ENCODE measurements at places on chromosomes 2 and 18.

GRCh38 chr2:36789181-36789804, 92.8 kb downstream of the VIT start:
- DNase-seq: peak; percentile 28

GRCh38 chr2:148508878-148509287, 135.7 kb upstream of the EPC2 start:
- DNase-seq: no peak

DNA sequence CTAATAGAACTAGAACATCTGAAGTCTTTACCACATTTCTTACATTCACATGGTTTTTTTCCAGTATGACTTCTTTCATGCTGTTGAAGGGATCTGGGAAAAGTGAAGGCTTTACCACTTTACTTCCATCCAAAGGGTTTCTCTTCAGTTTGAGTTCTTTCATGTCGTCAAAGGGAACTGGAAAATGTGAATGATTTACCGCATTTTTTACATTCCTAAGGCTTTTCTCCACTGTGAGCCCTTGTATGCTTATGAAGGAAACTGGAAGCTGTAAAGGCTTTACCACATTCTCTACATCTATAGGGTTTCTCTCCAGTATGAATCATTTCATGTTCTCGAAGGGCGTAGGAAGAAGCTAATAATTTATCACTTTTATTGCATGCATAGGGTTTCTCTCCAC, 46.7 kb downstream of the NBEAL1 start:
- peak; percentile 86 for DNase-seq

DNA sequence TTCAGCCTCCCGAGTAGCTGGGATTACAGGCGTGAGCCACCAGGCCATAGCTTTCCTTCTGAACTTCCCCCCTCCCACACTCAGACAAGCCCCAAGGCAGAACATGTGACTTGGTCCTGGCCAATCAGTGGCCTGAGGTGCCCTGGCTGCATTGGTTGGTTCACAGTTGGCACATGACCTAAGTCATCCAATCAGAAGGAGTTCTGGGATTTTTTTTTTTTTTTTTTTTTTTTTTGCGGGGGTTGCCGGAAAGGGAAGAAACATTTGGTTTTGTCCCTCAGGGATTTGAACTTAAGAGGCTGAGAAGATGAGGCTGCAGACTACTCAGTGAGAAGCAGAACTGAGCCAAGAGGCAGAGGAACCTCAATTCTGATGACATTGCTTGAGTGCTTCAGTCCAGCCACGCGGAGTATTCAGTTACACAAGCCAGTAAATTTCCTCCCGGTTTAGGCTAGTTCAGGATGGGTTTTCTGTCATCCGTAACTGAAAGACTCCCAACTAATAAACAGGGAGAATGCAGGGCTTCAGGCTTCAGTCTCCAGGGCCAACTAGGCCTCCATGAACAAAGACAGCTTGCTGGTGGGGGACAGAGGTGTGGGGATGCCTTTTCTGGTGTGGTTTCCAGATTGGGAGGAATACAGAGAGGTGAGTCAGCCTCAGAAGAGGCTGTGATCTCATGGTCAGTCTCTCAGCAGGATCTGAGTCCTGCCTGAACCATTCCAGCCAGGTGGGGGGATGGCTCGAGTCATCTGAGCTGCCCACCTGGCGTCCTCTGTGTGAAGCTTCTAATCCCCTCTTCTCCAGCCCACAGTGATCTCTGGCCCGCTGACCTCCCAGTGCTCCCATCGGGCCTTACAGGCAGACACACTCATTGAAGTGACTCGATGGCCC, 9.2 kb downstream of the PTMA start:
- DNase-seq: peak; percentile 91

- no peak for DNase-seq
These were observed 28.1 kb downstream of the FAM171B start for GRCh38 chr2:186721956-186722355.

GRCh38 chr2:24576617-24577016, 85.6 kb downstream of the NCOA1 start:
- no peak for DNase-seq

GRCh38 chr2:20218331-20219320, 6.3 kb downstream of the SDC1 start:
- DNase-seq: no peak

DNA sequence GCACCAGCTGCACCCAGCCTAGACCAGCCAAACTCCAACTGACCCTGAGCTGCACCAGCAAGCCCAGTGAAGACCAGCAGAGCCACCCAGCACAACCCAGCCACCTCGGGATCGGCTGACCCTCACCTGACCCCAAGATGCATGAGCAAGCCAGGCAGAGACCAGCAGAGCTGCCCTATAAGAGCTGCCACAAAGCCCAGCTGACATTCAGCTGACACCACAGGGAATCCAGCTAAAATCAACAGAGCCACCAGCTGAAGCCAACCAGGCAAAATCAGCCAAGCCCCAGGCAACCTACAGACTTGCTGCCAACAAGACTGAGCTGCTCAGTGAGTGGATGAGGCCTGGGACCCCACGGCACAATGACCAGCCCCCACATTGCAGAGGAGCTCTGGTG, 54.6 kb downstream of the CYP27C1 start:
- no peak for DNase-seq

DNA sequence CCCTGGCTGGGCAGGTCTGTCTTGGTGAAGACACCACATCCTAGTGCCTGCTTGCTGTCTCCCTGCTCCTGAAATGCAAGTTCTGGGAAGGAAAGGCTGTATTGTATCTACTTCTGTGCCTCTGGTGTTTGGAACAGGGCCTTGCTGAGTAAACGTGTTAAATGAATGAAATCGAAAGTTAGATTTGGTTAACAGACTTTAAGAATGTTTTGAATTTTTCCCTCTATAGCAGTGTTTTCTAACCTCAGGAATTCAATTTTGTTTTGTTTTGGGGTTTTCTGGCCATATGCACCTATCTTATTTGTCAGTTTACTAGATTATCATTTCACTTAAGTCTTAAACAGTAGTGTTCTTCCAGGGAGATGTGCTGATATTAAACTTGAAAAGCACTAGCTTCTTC, 20.7 kb downstream of the FARP2 start:
- no peak for DNase-seq

DNA sequence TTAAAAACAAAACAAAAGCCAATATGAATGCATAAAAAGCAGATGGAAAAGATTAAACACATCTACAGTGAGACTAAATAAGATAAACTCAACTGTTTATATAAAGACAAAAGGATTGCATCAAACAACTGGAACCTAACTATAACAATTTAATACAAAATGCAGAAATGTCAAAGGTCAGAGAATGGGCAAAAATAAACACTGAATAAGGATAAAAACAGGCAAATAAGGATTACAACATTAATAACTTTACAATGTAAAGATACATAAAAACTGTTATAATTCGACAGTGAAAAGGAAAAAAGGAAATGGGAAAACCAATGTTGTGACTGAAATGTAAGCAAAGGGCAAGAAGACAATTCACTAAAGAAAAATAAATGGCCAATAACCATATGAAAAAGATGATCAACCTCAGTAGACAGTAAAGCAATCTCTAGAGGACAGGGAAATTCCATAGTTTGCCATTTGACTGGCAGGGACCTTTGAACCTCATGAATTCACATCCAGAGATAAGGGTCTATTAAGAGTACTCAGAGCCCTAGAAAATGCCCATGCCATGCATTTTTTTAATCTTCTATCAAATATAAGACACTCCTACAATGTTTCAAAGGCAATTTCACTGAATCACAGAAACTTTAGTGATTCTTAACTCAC, 83.7 kb downstream of the TMEM131 start:
- no peak for DNase-seq

GRCh38 chr2:20222769-20223406, 2.0 kb downstream of the SDC1 start:
- DNase-seq: no peak

- no peak for DNase-seq
These were observed 3.6 kb upstream of the INO80C start for GRCh38 chr18:35501369-35501768.

- DNase-seq: peak; percentile 80
These were observed 33.0 kb downstream of the KCNIP3 start for GRCh38 chr2:95329891-95330793.

- DNase-seq: no peak
These were observed 122.5 kb downstream of the MAIP1 start for GRCh38 chr2:200077838-200078237.

GRCh38 chr18:39380186-39380725, 1814.7 kb upstream of the CELF4 start:
- peak; percentile 7 for DNase-seq

DNA sequence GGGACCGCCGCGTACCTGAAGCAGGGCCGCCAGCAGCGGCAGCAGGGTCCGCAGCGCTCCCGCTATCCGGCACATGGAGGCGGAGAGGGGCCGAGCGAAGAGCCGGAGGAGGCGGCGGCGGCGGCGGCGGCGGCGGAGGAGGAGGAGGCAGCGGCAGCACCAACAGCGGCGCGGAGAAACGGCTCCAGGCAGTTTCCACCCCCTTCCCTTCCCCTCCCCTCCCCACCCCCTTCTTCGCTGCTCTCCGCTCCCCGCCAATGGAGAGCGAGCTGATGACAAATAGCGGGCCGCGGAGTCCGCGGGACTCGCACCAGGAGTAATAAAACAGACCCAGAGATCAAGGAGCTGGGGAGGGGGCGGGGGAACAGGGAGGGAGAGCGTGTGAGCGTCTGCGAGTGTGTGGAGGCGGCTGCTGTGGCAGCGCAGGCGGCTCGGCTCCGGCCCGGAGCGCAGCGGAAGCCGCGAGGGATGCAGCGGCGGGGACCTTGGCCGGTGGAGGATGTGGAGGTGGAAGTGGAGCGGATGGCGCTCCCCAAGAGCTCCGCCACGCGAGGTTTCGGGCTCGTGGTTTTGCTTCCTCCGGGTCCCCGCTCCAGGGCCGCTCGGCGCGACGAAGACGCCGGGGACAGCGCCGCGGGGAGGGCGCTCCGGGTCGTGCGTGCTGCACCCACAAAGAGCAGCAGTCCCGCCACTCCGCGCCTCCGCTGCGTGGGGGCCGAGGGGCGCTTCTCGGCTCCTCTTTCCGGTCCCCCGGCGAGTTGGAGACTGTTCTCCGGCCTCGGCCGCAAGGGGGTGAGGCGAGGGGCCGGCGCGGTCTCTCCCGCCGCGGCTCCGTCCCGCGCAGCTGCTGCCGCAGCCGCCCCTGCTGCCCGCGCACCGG, at the start of gene CDH2:
Gene CDH2, minus strand, starts transcription at position 183 of the 880 bp plus-strand sequence. Its CDS starts 108 bp downstream, at position 75.
- peak; percentile 78 for DNase-seq

- no peak for DNase-seq
These were observed 521.0 kb upstream of the NRP2 start for GRCh38 chr2:205161156-205161839.

GRCh38 chr2:50018292-50018691, 864.0 kb upstream of the FSHR start:
- DNase-seq: no peak

GRCh38 chr2:84700006-84700405, 180.9 kb downstream of the TRABD2A start:
- DNase-seq: no peak

DNA sequence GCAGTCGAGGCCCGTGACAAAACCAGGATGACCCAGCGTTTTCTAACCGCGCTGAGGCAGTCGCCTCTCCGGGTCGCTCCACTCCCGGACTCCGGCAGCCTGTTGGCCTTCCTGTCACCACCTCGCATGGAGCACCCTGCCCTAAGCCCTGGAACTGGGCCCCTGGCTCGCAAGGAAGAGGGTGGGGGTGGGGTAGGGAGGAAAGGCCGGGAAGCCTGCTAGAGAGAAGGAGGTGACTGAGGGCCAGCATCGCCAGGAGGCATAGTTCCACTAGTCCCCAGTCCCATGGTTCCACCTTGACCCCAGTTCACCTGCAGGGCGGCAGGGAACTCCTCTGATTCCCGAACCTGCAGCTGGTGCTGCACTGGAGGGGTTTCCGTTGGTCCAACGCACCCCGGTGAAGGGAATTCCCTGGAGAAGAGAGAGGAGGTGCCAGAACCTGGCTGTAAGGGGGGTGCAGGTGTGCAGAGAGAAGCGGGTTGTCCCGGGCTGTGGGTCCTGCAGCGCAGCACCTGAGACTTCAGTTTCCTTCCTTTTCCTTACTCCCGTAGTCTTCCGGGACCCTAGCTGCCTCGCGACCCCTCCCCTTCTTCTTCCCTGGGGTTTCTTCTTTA, 11.8 kb upstream of the EN1 start:
- DNase-seq: no peak

DNA sequence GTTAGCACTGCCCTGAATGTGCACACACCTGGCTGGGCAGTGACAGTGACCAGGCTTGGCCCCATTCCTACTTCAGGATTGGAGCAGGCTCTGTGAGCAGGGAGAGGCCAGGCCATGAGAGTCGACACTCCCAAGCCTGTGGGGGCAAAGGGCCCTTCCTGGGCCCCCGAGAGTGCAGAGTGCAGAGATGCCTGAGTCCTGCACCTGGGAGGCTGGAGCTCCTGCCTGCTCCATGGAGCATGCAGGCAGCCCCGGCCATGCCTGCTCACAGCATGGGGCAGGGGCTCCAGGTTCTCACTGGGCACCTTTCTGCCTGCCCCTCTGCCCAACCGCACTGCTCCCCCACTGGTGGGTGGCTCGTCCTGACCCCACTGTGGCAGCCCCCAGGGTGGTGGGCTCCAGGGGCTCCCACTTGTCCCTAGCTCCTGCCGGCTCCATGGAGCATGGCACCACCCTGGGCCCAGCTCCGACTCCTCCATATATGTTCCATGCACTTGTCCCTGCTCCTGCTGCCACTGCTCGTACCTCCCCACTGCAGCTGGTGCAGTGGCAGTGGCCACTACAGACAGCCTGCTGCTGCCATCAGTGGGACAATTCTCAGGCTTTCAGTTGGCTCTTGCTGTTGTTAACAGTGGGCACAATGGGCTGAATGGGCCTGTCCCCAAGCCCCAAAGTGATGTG, 282.0 kb downstream of the RPRM start:
- DNase-seq: no peak

DNA sequence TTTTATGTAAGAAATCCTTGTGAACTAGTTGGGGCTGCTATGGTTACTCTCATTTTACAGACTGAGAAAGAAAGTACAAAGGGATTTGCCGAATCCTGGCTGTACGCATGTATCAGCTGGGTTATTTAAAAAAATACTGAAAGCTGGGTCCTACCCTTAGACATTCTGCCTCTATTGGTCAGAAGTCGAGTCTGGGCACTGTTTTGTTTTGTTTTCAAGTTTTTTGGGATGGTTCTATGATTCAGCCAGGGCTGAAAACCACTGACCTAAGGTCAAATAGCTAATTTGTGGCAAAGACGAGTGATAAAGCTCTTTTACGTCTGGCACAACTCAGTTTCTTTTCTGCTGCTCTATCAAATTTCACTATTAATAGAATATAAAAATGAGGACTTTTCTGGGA, 5.9 kb upstream of the SLC8A1 start:
- no peak for DNase-seq

DNA sequence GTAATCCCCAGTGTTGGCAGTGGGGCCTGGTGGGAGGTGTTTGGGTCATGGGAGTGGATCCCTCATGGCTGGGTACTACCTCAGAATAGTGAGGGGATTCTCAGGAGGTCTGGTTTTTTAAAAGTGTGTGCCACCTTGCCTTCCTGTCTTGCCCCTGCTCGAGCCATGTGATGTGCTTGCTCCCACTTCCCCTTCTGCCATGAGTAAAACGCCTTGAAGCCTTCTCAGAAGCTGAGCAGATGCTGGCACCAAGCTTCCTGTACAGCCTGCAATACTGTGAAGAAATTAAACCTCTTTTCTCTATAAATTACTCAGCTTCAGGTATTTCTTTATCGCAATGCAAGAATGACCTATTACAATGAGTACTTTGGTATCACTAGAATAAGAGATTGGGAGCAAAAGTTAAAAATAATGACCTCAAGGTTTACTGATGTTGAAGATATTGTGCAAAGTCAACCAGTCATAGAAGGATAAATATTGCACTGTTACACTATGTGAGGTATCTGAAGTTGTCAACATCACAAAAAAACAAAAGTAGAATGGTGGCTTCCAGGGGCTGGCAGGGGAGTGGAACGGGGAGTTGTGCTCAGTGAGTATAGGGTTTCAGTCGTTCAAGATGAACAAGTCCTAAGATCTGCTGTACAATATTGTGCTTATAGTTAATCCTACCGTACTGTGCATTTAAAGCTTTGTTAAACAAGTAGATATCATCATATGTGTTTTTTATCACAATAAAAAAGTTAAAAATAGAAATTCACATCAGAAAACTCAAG, 938.3 kb upstream of the CNTNAP5 start:
- no peak for DNase-seq
